Activated CD4-positive, alpha-beta T cell treated with anti-CD3 and anti-CD28 coated beads, Interleukin-2, amount 50 U/mL, for 48 hours (primary cell): ENCODE measurements at places on chromosomes 4 and X.

- no peak for DNase-seq
Observed at GRCh38 chrX:10582945-10583344, 37.4 kb downstream of the MID1 start.

DNA sequence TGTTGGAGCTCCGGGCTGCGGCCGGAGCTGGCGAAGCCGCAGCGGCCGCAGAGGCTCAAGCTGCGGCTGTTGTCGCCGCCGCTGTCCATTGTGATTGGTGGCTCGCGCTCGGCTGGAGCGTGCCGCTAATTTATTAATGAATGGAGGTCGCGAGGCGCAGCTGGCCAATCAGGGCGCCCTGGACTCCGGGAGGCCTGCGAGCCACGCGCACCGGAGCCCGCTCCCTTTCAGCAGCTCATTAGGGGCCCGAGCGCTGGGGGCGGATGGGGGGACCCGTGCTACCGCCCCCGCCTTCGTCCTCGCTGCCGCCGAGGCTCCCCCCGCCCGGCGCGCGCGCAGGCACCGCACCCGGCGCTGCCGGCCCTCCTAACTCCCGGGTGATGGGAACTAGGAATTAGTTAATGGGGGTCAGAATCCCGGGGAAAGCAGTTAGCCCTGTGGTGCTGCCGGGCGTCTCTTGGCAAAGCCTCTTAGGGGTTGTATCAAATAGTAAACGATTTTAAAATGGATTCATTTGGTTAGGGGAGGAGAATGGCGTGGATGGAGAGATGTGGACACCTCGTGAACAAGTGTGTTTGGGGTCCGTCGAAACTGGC, 589 bp upstream of the NEUROG2 start:
- DNase-seq = peak; percentile 18

DNA sequence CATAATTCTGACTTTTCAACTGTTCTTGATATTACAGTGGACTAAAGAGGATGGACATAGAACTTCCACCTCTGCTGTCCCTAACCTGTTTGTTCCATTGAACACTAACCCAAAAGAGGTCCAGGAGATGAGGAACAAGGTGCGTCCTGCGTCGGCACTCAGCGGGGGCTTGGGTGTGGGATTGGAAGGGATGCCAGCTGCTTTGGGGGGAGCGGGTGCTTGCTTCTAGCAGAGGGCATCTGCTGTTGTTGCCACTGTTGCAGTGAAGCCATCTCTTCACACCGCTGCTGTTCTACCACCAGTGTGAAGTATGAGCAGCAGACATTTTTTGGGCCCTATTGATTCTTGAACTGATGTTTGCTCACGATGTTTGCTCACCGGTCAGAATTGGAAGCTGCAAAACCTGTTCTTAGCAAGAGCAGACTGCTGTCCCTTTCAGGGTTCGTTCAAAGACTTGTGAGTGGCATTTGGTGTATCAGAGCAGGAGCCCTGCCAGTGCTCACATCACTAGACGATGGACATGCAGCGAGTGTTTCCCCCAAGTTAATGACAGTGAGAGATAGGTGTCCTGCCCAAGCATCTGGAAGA, 55.4 kb downstream of the NOP14 start:
- DNase-seq = no peak

GRCh38 chr4:145920205-145920604, 18.4 kb downstream of the ZNF827 start:
- DNase-seq = no peak

DNA sequence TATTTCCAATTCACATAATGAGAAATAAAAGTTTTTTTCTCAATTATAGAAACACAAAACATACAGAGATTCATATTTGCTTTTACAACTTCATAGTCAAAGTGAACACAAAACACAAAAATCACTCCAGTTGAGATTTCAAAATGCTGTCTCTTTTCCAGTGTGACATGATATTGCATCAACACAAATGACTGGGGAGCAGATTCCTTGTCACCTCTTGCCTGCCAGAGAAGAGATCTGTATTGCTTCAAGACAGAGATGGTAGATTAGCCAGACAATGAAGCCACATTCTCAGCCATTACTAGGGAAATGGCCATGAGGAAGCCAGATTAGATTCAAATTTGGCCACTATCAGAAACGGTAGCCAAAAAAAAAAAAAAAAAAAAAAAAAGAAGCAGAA, 2313.1 kb upstream of the AGA start:
- no peak for DNase-seq

GRCh38 chr4:100641336-100641735, 123.5 kb upstream of the EMCN start:
- DNase-seq = no peak

- no peak for DNase-seq
Observed at GRCh38 chr4:101954975-101955678, 164.6 kb downstream of the BANK1 start.

DNA sequence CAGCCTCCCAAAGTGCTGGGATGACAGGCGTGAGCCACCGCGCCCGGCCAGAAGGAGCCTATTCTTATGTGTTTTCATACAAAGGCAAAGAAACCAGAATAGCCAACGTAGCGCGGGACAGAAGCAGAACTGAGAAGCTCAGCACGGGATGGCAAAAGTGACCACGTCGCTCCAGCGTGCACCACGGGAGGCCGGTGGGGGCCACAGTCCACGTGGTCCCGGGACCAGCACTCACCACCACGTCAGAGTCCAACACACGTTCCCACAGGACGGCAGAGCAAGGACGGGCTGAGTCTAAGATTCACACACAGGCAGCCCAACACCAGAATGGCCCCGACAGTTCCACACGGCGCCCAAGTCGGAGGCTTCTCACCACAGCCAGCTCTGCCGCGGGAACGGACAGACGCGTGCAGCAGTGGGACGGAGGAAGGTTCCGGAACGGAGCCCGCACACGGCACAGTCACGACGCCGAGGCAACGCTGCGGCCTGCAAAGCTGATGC, 18.8 kb upstream of the GTPBP6 start:
- DNase-seq = no peak

DNA sequence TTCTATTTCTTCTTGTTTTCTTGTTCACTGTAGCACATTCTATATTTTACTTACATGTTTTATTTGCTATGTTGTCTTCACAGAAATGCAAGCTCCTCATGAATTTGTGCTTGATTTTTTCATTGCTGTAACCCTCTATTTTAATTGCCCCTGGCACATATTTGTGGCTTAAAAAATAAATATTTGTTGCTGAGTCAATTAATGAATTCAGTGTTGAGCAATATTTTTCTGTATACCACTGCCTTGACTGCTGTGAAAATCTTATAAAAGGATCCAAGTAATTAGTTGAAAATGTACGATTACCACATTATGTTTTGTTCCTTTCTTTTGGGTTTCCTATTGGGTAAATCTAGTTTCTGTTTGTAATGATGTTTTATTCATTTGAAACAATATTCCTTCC, 68.5 kb downstream of the FAM47A start:
- DNase-seq = no peak

GRCh38 chr4:26418107-26418506, 72.2 kb downstream of the CCKAR start:
- DNase-seq = no peak

DNA sequence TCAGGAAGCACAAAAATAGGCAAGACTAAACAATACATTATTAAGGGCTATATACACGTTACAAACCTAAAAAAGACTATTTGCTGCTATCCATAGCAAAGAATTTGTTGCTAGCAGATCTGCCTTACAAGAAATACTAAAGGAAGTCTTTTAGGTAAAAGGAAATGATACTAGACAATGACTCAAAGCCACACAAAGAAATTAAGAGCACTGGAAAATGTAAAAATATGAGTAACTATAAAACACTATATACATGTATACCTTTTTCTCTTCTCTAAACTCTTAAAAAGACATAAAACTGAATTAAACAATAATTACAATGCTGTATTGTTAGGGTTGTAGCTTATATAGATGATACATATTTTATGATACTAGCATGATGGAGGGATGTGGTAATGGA, 25.7 kb downstream of the SLC9A7 start:
- DNase-seq = no peak

DNA sequence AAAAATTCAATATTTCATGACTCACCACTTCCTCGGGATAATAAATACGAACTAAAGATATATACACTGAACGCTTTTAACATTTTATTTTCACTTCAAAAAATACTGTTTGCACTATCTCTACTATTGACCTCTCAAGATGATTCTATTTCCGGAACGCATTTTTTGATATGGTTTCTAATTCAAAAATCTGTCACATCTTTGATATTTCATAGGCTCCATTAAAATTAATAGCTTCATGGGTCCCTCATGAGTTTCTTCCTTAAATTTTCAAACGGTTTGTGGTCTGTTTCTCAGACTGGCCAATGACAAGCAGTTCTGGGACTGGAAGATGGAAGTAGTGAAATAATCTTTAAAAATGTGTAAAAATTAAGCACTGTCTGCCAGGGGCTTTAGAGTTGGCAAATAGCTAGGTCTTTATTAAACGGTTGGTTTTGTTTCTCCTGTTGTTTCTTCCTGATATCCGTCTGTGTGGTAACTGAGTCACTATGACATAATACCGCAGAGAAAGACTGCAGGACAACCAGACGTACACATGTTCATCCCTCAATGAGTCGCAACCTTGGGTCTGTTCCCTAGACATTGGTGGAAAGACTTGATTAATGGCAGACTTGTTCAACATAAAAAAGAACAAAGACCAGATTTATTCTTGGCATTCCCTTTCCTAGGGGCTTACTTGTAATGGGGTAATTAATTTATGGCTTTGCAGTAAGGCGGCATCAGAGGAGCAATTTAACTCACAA, 133.8 kb downstream of the PALLD start:
- no peak for DNase-seq

GRCh38 chrX:15441464-15441863, 51.7 kb downstream of the PIR start:
- no peak for DNase-seq

GRCh38 chr4:67512501-67512900, 32.8 kb downstream of the CENPC start:
- no peak for DNase-seq

GRCh38 chr4:140018931-140019618, 134.9 kb downstream of the MAML3 start:
- no peak for DNase-seq

DNA sequence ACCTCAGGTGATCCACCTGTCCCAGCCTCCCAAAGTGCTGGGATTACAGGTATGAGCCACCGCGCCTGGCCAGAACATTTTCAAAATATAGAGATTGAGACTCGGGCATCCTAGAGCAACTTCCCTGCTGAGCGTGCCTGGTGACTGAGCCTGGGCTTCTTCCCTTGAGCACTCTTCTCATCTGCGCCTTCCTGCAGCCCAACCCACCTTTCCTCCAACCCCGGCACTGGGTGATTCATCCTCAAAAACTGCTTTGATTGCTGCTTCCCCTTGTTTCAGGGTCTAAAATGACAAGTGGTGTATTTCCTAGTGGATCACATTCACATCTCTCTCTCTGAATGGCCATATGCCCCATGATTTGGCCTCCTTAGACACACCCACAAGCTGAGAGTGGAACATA, 37.8 kb downstream of the PHKA2 start:
- no peak for DNase-seq

DNA sequence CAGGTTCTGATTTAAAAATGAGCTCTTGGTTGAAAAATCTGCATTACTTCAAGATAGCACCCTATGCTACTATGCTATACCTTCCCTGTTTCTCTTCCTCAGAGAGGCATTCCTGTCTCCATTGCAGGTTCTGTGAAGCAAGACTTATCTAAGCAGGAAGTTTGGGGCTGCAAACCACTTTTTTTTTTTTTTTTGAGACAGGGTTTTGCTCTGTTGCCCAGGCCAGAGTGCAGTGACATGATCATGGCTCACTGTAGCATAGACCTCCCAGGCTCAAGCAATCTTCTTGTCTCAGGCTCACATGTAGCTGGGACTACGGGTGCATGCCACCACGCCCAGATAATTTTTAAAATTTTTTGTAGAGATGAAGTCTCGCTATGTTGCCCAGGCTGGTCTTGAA, 4.0 kb upstream of the CCNG2 start:
- no peak for DNase-seq

DNA sequence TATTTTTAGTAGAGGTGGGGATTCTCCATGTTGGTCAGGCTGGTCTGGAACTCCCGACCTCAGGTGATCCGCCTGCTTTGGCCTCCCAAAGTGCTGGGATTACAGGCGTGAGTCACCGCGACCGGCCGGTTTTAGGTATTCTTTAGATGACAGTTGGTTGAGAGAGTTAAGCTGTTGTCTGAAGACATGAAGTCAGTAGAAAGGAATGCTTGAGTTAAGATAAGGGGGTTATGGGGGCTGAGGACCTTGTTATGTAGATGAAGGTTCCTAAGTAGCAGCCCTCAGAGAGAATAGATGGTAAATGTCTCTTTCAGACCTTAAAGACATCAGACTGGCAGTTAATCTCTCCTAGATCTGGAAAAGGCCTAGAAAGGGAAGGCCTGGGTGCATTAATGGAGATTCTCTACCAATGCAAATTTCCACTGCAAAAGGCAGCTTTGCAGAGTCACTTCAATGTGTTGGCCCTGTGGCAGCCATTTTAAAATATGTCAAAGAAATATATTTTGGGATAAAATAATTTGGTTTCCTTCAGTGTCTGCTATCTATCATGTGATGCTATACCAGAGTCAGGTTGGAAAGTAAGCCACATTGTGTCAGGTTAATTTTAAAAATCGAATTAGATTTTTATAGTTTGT, 6.4 kb upstream of the ZNF674 start:
- DNase-seq = no peak

DNA sequence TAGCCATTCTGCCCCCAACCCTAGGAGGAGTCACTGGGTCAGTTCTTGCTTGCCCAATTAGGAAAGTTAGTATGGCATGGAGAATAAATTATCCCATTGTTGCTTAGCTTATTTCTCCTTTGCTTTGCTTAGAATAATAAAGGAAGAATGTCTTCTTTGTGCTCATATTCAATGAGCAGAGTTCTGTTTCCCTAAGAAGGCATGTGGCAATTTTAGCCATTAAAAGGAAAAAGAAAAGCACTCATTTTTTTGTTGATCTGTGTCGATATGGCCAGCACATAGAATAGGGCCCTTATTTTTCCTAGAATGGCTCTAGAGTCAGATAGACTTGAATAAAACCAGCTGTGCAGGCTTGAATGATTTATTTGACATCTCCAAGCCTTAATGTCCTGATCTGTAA, 166.4 kb upstream of the PPARGC1A start:
- DNase-seq = no peak

DNA sequence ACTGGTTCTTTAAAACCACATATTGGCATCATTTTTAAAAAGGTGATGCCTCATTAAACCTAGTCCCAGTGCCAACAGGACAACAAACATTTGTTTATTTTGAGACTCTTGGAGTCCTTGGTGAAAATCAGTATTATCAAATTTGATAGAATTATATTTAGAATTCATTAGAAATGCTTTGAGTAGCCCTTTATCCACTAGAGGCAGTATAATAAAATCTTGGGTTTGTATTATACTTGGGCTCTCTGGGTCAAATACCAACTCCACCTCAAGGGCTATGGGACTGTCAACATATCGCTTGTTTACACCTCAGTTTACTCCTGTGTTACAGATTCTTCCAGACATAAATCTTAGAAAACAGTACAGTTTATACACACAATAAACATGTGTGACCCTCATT, 335.7 kb upstream of the FSTL5 start:
- no peak for DNase-seq
